Ecto neural progenitor cell (in vitro differentiated cells): ENCODE measurements at places on chromosomes 1 and 21.

GRCh38 chr1:220347654-220348175, 75.5 kb upstream of the RAB3GAP2 start:
- no peak for DNase-seq

DNA sequence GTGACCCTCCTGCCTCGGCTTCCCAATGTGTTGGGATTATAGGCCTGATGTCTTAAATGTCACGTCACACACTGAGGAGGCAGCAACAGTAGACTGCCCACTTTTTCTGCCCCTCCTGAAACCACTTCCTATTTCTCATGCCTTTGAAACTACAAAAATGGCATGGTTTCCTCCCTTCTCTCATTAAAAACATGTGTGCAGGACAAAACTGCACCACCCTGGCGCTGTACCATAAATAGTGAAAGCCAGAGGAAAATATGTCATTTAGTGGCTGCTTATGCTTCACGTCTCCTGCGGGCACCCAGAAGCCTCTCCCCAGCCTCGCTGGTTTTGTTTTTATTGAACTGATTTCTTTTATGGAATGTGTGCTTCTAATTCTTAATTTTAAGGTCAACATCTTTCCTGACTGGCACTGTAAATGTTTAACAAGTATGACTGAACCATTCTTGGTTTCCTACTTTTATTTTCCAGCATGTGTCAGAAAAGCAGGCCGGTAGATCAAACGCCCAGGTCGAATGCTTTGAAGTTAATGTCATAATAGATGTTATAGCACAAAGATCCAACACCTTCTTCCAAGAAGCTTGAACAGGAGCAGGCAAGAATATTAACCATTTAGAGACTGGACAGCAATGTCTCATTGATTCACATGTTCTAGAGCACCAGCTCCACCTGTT, 59.6 kb upstream of the C1orf87 start:
- DNase-seq: no peak

- no peak for DNase-seq
Measured at GRCh38 chr1:114292194-114292593, 138.5 kb upstream of the SYT6 start.

- DNase-seq: no peak
Measured at GRCh38 chr1:153190373-153190772, 12.9 kb upstream of the LELP1 start.

GRCh38 chr1:161720956-161721737, at the start of gene FCRLB:
Gene FCRLB, plus strand, starts transcription at chr1:161721544. Its CDS starts 1,129 bp downstream, at chr1:161722673.
- DNase-seq: no peak

DNA sequence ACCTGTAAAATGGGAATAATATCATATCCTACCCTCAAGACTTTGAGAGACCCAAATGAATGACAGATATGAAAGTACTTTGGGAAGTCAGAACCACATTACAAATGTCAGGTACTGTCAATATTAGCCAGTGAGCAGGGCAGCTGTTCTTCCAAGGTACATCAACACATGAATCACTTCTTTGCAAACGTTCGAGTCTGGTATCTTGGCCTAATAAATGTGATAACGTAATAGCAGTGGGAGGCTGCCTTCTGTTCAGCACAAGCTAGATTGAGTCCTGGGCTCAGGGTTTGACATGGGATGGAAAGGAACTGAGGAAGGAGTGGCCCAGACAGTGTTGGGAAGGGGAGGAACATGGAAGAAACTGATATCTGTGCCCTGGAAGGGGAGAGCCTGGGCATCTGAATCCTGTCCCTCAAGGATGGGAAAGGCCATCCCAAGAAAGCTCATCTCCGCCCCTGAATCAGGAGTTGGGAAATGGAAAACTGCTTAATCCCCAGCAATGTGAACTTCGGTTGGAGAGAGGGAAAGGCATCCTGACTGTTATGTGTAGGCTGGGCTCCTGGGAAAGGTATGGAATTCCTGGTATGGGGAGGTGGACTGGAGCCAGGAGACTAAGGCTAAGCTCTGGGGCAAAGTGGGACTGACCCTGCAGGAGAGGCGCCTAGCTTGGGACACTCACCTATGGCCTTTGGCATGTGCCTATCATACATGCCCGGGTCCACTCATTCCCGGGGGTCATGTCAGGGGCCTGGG, 14.3 kb downstream of the KCNC4 start:
- no peak for DNase-seq

DNA sequence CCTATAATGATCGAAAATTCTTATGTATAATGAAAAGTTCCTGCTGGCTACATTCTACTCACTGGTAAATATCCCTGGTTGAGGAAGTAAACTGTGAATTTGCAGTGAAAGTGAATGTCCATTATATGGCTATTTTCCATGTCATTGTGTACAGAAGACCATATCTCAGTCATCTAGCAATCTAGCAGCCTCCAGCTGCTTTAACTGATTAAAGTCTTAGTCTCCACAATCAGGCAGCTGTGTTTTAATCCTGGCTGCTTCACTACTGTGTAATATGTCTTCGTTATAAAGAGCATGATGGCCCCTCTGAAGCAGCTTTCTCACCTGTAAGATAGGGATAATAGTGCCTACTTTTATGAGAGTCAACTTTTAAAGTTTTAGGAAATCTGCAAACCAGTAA, 11.4 kb downstream of the CLCA2 start:
- DNase-seq: no peak

- DNase-seq: no peak
Measured at GRCh38 chr1:39499668-39500067, 8.2 kb downstream of the BMP8A start.

DNA sequence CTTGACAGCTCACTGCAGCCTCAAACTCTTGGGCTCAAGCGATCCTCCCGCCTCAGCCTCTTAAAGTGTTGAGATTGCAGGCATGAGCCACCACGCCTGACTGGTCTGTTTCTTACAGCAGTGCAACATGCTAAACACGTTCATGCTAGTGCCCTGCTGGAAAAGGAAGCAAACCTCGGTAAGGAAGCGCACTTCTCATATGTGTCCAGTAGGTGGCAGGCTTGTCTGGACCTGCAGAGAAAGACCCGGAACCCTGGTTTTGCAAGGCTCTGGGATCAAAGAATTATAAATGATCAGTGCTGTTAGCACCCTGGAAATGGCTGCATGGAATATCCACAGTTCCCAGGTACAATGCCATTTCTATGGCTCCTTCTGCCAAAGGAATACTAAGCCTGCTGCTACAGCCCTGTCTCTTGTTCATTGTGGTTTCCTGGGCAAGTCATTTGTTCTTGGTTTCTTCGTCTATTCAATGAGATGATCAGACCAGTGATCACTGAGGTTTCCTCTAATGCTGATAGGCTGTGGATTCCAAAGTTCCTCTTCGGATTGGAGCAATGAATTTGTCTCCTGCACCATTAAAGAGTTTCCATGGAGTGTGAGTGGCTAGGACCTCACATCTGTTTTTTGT, 15.9 kb downstream of the RNU5D-1 start:
- DNase-seq: peak; percentile 77

DNA sequence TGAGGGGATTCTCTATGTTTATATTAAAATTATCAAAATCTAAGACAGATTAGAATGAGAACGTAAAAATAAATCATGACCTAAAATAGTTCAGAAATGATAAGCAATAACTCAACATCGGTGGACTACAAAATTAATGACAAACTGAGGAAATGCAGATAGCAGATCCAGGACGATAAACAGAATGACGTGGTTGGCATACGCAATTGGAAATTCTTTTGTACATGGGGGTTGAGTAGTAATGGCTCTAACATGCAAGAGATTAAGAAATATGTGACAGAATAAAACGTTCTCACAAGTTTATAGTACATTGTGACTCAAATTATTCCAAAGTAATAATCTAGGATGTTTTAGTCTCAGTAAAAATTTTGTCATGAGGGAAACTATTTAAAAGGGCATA, 575.2 kb upstream of the BRINP3 start:
- DNase-seq: no peak

DNA sequence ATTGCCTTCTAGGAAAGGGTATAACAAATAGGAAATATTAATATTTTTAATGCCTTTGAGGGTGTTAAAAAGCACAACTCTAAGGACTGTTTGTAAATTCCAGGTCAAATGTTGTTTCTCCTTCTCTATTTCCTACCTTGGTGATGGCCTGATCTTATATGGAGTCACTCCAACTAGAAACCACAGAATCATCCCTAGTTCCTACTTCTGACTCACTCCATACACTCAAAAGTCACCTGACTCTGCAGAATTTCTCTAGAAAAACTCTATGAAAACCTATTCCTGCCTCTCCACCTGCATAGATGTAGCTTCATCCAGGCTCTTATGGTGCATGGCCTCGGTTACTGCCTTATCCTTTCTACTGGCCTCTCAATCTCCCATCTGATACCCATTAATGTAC, 14.5 kb downstream of the RGS4 start:
- DNase-seq: no peak

GRCh38 chr1:85607921-85608265, 27.3 kb downstream of the CCN1 start:
- no peak for DNase-seq
